ENCODE measurements at places on chromosomes 5 and 9.

DNA sequence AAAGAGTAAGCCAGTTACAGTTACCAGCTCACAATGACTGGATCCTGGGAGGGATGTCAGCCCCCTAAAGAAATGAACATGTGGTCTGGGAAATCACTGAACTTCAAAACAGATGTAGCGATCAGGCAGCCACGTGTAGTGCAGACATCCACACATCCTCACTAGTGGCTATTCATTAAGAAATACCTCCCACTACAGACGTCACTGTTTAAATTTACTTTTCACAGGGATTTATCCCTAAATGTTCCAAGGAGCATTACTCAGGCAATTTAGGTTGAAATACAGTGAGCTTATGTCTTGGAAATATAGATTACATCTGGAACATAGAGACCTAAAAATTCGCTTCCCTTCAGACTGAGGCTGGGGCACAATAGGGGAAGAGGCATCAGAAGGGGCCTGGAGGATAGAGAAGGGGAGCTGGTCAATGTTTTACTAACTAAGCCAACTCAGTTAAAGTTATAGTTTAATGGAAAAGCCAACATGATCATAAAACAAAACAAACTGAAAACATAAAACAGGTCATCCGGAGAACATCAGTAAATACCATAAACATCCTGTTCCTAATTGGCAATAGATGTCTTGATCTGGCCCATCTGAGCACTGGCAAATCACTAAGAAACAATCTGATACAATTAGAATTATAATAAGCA, 92.3 kb downstream of the FANCC start:
- DNase-seq, result no peak

DNA sequence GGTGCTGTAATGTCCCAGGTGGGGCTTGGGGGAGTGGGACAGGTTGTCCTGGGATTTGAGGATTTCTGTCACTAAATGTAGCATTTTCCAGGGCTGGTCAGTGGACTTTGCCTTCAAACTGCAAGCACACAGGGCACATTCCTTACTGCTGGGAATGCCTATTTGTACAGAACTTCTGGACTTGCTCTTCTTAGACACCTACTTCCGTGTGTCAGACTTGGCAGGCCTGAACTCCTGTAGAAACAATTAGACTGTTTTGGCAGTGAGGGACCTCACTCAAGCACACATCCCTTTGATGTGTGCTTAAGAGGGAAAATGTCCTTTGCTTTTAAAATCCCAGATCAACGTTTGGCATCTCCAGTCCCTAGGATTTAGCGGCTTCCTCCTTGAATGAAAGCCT, 192.2 kb downstream of the PAPPA start:
- no peak for DNase-seq

DNA sequence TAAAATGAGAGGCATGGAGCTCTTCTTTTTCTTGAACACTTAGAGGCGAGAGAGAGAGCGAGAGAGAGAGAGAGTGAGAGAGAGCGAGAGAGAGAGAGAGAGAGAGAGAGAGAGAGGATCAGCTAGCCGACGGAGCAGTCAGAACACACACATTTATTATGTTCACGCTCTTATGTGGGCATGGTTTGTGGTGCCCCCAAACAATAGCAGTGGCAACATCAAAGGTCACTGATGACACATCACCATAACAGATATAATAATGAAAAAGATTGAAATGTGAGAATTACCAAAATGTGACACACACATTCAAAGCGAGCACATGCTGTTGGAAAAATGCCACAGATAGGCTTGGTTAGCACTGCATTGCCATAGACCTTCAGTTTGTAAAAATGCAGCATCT, 116.1 kb downstream of the KDM4C start:
- DNase-seq, result no peak

GRCh38 chr9:21806644-21807043, 4.2 kb downstream of the MTAP start:
- DNase-seq, result peak; percentile 33

DNA sequence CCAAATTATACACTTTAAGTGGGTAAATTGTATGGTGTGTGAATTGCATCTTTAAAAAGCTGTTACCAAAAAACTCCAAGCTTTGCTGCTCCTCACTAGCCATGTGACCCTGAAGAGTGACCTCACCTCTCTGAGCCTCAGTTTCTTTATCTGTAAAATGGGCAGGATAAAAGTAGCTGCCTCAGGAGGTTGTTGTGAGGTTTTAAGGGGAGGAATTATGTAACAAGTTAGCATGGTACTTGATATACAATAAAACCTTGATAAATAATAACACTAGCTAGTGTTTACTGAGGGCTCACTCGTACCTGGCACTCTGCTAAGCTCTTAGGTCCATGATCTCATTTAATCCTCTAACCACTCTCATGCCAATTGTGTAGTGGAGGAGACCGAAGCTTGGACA, 19.0 kb upstream of the PHF19 start:
- no peak for DNase-seq

GRCh38 chr5:14762549-14763216, 98.2 kb downstream of the OTULIN start:
- no peak for DNase-seq

DNA sequence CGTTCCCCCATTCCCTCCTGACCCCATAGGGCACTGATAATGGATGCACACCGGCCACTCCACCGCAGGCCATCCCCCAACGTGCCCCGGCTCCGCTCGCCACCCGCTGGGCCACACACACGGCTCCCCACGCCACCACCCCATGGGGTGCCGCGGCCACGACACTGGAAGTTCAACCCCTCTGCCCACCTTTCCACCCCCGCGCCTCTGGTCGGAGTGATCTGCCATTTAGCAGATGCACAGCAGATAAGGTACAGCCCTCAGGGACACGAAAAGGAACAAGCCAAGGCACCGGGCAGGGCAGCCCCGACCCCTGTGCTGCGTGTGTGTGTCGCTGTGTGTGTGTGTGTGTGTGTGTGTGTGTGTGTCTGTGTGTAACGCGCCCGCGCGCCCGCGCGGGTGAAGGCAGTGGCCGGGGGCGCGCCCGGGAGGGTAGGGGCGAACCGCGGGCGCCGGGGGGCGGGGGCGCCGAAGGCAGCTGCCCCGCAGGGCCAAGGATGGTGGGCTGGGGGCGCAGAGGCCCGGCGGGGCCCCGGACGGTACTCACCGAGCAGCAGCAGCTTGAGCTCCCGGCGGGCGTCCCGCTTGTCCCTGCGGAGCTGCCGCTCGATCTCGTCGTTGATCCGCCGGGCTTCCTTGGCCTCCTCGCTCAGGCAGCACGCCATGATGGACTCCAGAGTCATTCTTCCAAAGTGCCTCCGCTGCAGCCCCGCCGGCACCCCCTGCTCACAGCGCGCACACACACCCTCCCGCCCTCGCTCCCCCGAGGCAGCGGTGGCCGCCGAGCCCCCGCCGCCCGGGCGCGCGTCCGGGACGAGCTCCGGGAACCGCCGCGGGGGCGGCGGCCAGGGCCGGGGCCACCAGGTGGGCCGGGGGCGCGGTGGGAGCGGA, 813 bp downstream of the GNAQ start:
- DNase-seq, result peak; percentile 44

- DNase-seq, result no peak
These were observed 131.0 kb upstream of the BRINP1 start for GRCh38 chr9:119500072-119500771.

DNA sequence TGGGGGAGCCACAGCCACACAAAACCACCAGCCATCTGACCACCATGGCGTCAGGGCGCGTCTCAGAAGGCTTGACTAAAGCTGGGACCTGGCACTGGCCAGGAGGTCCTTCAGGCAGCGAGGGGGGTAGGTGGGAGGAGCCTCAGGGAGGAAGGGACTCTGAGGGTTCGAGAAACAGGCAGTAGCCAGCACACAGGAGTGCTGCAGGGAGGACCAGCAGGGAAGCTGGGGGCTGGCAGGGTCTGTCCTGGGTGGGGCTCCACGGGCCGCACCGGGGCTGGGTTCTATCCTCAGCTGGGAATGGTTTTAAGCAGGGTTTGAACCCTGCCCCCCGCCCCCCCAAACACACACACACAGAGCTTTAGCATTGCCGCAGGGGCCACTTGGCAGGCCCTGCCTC, 7.4 kb downstream of the FAM163B start:
- no peak for DNase-seq

DNA sequence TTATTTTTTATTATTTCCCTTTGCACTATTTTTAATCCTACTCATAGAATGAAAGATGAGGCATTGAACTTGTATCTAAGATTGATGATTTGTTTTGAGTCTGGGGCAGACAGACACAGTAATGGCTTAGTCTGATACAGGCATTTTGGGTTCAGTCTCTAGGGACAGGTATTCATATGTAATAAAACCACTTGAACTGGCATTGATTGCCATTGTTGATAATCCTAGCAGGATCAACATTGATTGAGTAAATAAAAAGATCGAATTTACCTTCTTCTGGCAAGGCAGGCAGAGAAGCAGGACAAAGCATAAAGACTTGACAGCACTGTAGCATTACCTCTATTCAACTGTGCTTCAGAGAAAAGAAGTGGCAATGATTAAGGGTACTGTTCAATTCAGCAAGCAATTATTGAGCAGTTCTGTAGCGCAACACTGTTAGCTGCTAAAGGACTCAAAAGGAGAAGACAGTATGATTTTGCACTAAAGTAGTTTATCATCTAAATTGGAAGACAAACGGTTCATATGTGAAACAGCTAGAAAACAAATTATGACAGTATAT, 144.4 kb downstream of the COMMD10 start:
- no peak for DNase-seq

DNA sequence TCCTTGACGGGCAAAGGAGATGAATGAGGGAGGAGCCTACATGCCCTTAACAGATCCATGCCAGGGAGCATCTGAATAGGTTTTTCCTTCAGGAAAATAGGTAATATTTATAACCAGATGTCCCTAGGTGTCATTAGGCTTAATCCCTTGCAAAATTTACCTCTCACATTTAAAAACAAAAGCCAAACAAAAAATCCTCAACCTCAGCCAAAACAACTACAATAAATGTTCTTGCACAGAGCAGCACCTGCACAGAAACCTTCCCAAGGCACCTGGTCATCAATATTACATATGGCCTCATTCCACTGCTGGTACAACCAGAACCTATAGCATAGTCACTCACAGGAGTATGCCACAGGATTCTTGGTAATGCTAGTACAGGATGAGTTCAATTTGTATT, 30.1 kb downstream of the SLC38A9 start:
- no peak for DNase-seq

- DNase-seq, result no peak
These were observed 990.4 kb upstream of the ACO1 start for GRCh38 chr9:31394015-31394473.

DNA sequence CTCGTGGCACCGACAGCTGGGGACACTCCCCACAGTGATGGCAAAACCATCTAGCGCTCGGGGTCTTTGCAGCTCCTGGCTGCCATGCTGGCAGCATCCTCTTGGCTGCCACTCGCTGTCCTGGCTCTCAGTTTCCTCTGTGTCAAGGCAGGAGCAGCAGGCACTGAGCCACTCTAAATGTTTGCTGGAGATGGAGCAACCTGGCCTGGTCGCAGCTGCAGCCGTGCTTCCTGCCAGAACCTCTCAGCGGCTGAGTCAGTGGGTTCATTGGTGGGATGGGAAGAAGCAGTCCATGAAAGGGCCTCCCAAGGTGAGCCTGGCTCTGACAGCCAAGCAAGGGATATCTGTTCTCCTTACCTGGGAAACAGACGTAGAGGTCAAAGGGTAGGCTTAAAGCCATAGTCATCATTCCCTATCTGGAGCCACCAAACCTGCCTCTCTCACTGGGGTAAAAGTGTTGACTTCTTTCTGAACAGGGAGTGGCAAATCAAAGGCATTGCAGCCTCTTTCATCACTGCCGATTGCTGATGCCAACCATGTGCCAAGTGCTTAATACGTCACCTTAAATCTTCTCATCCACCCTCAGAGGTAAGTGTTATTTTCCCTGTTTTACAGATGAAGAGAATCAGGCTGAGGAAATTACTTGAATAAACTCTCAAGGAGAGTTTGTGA, 304.8 kb upstream of the ZNF462 start:
- DNase-seq, result no peak

DNA sequence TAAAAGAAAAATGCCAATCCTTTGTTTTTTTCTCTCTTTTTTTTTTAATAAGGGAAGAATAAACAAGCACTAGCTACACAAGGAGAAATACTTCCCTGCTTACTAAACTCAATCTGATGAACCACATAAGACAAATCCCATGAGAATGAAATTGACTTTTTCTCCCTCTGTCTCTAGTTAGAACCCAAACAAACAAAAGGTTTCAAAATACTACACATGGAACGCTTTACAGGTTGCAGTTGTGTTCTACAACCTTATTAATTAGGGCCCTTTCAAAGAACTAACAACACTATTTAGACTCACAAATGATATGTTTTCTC, 124.5 kb downstream of the PDE4D start:
- no peak for DNase-seq

- no peak for DNase-seq
These were observed 98.0 kb downstream of the HSD17B3 start for GRCh38 chr9:96203867-96204501.

DNA sequence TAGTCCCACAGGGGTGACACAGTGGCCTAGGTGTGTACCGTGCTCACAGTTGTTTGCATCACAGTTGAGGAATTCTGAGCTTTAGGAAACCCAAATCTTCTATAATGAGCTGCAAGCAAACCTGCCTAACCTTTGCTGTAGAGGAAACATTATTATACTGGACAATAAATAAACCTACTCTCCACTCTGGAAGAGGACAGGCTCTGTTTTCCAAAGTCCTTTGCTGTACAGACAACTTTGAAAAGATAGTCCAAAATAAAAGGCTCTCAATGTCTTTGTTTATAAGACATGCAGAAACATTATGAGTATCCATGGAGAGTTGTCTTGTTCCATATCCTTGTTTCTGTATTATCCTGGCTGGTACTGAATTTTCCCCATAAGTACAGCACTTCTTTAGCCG, 29.4 kb downstream of the ZNF131 start:
- DNase-seq, result no peak

- no peak for DNase-seq
These were observed 616.0 kb upstream of the EDIL3 start for GRCh38 chr5:85000671-85001070.

- no peak for DNase-seq
These were observed 39.6 kb upstream of the SAP30L start for GRCh38 chr5:154406231-154406630.

- no peak for DNase-seq
These were observed 19.2 kb downstream of the TIGD6 start for GRCh38 chr5:149981206-149981605.

GRCh38 chr9:130183133-130183762, 11.0 kb downstream of the NCS1 start:
- no peak for DNase-seq

DNA sequence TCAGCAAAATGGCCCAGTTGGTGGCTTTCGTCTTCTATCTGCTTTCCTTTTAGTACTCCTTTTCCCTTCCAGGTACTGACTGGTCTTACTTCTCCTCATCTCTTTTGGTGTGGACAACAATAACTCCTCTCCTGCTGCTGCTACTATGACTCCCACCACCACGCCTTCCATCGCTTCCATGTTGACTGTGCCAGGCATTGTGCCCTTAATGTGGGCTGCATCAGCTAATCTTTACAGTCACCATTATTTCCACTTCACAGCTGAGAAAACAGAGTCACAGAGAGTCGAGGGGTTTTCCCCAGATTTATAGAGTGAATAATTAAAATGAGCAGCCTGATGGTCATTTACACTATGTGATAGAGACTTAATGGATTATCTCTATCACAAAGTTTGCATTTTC, 184.9 kb upstream of the IL12B start:
- no peak for DNase-seq

Measured in heart left ventricle (tissue), 16 donors.